ENCODE measurements at places on chromosomes 1 and 21. TPM values are rescaled to one million over a fixed set of nuclear protein-coding genes. Genes with fewer than 3 reads are reported as not detected.

GRCh38 chr1:172427191-172427590, 6.7 kb downstream of the C1orf105 start:
- DNase-seq: no peak
- no peaks in the 10 kb centered on the region for H3K36me3 ChIP-seq
- no peaks in the 10 kb centered on the region for H3K27me3 ChIP-seq
- H3K27ac ChIP-seq: no peak overlapping the region
- H3K4me1 ChIP-seq: peaks cover 22% of the 10 kb centered on the region

BNIPL gene
- 0.54 TPM for total RNA-seq

GRCh38 chr1:218344814-218345672, at the start of gene TGFB2:
Gene TGFB2 (plus strand): TSS chr1:218345336. CDS start chr1:218346702, 1,366 bp downstream.
- H3K4me3 ChIP-seq: no peak within 1 kb of the TSS
- peaks cover 25% of the 10 kb centered on the region for H3K4me1 ChIP-seq
- H3K36me3 ChIP-seq: peaks cover 16% of the 10 kb centered on the region
- H3K27ac ChIP-seq: no peak within 1 kb of the TSS

B3GALT5 gene
- total RNA-seq: not detected

- no peak overlapping the region for H3K4me3 ChIP-seq
- DNase-seq: no peak
- no peaks in the 10 kb centered on the region for H3K4me1 ChIP-seq
These were observed 479.0 kb downstream of the SIPA1L2 start for GRCh38 chr1:232150770-232151548.

DNA sequence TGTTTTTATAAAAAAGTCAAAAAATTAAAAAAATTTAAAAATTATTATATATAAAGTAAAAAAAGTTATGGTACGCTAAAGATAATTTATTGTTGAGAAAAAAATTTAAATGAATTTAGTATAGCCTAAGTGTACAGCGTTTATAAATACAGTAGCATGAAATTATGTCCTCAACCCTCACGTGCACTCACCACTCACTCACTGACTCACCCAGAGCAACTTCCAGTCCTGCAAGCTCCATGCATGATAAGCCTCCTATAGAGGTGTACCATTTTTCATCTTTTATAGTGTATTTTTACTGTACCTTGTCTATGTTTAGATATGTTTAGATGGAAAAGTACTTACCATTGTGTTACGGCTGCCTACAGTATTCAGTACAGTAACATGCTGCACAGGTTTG, 5.1 kb downstream of the DISC1 start:
- no peaks in the 10 kb centered on the region for H3K27me3 ChIP-seq
- no peaks in the 10 kb centered on the region for H3K36me3 ChIP-seq
- no peak overlapping the region for H3K4me3 ChIP-seq
- no peak overlapping the region for H3K27ac ChIP-seq
- peaks cover 17% of the 10 kb centered on the region for H3K4me1 ChIP-seq

GRCh38 chr1:214492401-214493075, 58.9 kb downstream of the PTPN14 start:
- H3K4me1 ChIP-seq: no peaks in the 10 kb centered on the region
- H3K27ac ChIP-seq: no peak overlapping the region
- no peaks in the 10 kb centered on the region for H3K27me3 ChIP-seq
- no peak overlapping the region for H3K4me3 ChIP-seq
- no peak for DNase-seq

- H3K27me3 ChIP-seq: no peaks in the 10 kb centered on the region
- peaks cover 1% of the 10 kb centered on the region for H3K36me3 ChIP-seq
- H3K4me3 ChIP-seq: no peak overlapping the region
- no peak for DNase-seq
- peaks cover 8% of the 10 kb centered on the region for H3K4me1 ChIP-seq
These were observed 75.2 kb downstream of the MPZL1 start for GRCh38 chr1:167797015-167797414.

DNA sequence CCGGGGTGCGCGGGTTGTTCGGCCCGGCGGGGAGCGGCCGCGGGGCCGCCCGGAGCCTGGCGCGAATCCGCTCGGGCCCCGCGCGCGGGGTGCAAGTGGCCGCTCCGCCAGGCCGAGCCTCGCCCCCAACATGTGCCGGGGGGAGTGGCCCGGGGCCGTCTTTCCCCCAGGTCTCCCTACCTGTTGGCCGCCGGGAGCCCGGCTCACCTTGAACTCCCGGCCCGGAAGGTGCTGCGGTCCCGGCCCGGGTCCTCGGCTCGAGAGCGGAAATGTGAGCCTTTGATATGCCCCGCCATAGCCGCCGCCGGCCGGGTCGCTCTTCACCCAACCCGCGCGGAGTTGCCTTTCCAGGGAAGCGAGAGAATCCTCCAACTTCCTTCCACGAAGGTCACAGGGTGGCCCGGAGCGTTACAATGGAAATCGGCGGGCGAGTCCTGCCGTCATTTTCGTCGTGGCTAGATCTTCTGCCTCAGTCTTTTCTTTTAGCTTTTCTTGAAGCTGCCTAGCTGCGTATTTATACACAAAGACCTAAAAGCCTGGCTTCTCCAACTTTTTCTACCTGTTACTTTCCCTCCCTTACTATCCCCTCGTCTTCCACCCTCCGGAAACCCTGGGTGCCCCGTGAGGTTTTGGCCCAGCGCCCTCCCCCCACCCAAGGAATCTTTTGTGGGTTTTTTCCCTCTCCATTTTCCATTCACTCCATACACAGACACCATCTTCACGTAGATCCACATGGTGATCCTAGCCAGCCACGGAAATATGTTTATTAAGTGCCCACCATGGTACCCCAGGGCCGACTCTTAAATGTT, 867 bp downstream of the PTGFRN start:
- no peaks in the 10 kb centered on the region for H3K36me3 ChIP-seq
- no peak overlapping the region for H3K4me3 ChIP-seq
- peaks cover 9% of the 10 kb centered on the region for H3K27me3 ChIP-seq
- peaks cover 2% of the 10 kb centered on the region for H3K4me1 ChIP-seq
- H3K27ac ChIP-seq: no peak overlapping the region
- peak; percentile 48 for DNase-seq

DNA sequence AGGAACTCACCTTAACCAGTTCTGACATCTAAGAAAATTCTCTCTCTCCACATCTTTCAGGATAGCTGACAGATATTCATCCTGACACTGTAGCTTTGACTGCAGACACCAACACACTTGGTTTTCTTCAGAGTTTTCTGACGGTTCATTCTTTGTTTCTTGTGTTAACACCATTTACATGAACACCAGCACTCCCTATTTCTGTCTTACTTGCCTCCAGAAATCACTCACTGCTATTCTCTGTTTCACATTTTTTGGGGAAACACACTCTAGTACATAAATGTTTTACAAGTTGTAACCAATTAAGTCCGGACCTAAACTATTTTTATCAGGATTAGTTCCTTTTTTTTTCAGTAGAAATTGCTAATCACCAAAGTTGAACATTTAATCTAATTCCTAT, 15.4 kb downstream of the FLVCR1 start:
- no peak overlapping the region for H3K4me3 ChIP-seq
- no peak overlapping the region for H3K27ac ChIP-seq
- H3K36me3 ChIP-seq: peaks cover 27% of the 10 kb centered on the region
- no peaks in the 10 kb centered on the region for H3K27me3 ChIP-seq

HMCN1 gene
- total RNA-seq: 0.02 TPM

EFHD2 gene
- total RNA-seq: 45.6 TPM

GPR37L1 gene
- not detected for total RNA-seq

DNA sequence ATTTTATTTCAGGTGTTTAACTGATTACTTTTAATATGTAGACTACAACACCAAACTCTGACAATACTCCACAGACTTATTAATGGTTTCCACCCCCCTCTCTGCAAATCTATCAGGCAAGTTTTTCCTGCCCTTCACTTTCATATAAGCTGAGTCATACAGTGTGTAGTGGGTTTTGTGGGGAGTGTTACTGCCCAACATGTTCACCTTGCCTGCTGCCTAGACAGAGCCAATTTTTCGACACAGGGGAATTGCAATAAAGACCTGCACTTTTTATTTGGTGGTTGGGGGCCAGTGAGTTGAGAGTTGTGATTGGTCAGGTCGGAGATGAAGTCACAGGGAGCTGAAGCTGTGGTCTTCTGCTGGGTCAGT, 119.7 kb downstream of the PPIAL4G start:
- H3K27ac ChIP-seq: peak overlapping the region; percentile 81
- peaks cover 52% of the 10 kb centered on the region for H3K4me1 ChIP-seq
- peak; percentile 50 for DNase-seq
- no peaks in the 10 kb centered on the region for H3K36me3 ChIP-seq
- peak overlapping the region; percentile 81 for H3K4me3 ChIP-seq

SELL gene
- 110 TPM for total RNA-seq

DNA sequence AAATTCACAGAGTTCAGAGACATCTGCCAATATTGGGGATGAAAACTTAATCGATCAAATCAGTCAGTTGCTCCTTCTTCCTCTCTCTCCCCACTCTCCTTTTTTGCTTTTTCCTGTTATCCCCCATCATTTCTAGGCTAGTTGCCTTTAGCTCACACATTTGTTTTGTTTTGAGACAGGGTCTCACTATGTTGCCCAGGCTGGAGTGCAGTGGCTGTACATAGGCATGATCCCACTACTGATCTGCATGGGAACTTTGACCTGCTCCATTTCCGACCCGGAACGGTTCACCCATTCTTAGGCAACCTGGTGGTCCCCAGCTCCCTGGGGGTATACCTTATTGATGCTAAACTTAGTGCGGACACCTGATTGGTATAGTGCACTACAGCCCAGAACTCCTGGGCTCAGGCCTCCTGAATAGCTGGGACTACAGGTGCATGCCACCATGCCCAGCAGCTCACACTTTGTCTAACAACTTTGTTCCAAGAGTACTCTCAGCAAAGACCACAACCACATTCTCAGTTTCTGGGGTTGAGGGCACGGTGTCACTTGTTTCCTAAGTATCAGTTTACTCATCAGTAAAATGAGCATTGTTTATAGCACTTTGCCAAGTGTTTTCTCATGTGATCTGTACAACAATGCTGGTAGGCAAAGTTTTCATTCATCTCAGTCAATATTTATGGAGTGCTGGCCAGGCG, 6.7 kb upstream of the ELOA start:
- H3K4me1 ChIP-seq: peaks cover 10% of the 10 kb centered on the region
- H3K4me3 ChIP-seq: no peak overlapping the region
- H3K27me3 ChIP-seq: no peaks in the 10 kb centered on the region
- no peaks in the 10 kb centered on the region for H3K36me3 ChIP-seq
- DNase-seq: peak; percentile 37

HSPB7 gene
- not detected for total RNA-seq

GRCh38 chr1:200257235-200257634, 152.6 kb downstream of the ZNF281 start:
- DNase-seq: no peak
- H3K27ac ChIP-seq: no peak overlapping the region
- H3K27me3 ChIP-seq: no peaks in the 10 kb centered on the region
- no peak overlapping the region for H3K4me3 ChIP-seq
- H3K36me3 ChIP-seq: no peaks in the 10 kb centered on the region
- peaks cover 8% of the 10 kb centered on the region for H3K4me1 ChIP-seq

DNA sequence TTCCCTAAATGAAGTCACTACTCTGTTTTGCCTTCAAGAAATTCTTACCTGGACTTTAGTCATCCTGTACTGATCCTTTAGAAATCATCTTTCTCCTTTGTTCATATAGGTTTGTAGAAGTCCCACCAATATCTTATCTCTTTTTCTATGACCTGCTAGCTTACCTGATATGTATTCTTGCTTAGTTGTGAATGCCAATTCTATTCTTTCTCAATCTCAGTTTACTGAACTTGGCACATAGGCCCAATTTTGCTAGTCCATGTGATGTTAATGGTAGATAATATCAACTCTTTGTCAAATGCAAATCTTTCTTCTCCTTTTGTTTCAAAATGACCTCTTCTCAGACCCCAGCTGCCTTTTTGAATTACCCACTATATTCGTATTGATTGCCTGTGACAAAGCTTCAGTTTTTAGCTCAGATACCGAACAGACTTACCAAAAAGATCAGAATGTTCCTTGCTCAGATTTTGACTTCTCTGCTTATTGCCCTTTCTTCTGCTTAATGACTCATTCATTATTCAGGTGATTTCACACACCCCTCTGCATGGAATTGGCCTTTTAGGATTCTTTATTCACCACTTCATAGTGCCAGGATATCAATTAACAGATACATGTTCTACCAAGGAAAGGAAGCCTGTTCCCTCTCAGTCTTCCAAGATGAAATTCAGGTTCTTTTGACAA, 20.6 kb downstream of the IPO9 start:
- H3K36me3 ChIP-seq: peaks cover 8% of the 10 kb centered on the region
- H3K27ac ChIP-seq: no peak overlapping the region
- no peak for DNase-seq
- H3K4me3 ChIP-seq: no peak overlapping the region
- peaks cover 16% of the 10 kb centered on the region for H3K4me1 ChIP-seq

DNA sequence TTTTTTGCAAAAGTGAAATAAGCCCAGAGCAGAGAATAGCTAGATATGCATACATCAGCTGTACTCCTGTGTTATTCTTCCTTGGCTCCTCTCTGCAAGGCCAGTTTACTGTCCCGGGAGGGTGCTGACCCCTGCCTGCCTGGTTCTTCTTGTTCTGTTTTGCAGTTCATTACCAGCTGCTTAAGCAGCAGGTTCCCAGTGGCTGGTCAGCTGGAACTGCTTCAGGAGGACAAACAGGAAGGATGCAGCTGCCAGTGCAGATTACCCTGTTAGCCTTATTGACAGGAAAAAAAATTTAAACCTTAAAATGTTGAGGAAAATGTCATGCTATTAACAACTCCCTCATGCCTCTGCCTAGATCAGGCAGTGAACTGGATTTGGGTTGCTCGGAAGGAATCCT, 16.0 kb upstream of the LRIG2 start:
- no peak overlapping the region for H3K4me3 ChIP-seq
- H3K4me1 ChIP-seq: peaks cover 4% of the 10 kb centered on the region
- no peak for DNase-seq
- H3K27me3 ChIP-seq: no peaks in the 10 kb centered on the region

PRKAB2 gene
- total RNA-seq: 5.9 TPM

DNA sequence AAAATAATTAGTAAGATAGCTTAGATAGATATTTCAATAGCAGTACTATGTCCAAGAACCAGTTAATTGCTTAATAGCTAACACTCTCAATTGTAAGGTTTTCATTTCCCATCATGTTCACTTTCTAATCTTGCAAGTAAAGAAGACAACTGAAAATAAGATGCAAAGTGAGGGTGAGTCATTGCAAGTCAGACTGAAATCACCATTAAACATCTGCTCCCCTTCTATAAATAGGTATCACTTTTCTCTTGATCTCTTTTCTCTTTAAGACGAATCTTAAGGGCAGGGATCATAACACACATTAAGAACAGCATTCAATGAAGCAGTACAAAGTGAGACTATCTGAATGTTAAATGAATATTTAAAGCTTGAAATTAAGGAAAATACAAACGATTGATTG, 40.4 kb downstream of the UBR4 start:
- no peak for DNase-seq
- peaks cover 46% of the 10 kb centered on the region for H3K36me3 ChIP-seq
- H3K27ac ChIP-seq: peak overlapping the region; percentile 93
- H3K4me3 ChIP-seq: no peak overlapping the region
- peaks cover 19% of the 10 kb centered on the region for H3K4me1 ChIP-seq
- H3K27me3 ChIP-seq: no peaks in the 10 kb centered on the region

All from activated naive CD8-positive, alpha-beta T cell treated with anti-CD3 and anti-CD28 coated beads for 36 hours (primary cell).